Endothelial cell of umbilical vein (primary cell): ENCODE measurements at places on chromosomes 7 and 10. TPM values are rescaled to one million over a fixed set of nuclear protein-coding genes. Genes with fewer than 3 reads are reported as not detected.

The ZYX gene
- total RNA-seq = 533 and 545 TPM in 2 replicates

DNA sequence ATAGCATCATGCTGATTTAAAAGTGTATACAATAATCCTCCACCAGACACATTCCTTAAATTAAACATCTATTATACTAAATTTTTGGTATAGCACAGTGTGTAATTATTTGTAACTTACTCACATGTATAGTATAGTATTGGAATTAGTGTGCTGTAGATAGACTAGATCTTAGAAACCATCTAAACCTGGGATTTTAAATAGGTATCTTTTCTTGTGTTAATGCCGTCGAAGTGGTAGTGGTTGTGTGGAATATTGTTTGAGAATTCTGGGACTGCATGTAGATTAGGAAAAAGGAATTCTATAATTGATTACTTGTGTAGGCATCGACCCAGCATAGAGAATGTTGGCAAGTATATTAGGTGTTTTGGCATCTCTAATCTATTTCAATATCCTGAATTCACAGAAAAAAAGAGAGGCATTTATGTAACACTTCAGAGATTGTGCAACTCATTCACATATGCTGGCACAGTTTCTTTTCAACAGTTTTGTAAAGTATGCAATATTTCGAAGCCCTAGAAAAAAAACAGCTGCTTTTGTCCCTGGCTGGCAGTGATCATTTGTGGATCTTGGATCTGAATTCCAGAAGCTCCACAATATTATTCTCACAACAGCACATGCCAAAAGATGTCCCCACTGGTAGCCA is 145.5 kb upstream of the AGR3 start:
- DNase-seq = no peak

- no peak for DNase-seq
Observed at GRCh38 chr7:136033413-136034031, 56.4 kb upstream of the MTPN start.

The ANKRD61 gene
- 0.35 and 0.53 TPM in 2 replicates for total RNA-seq

GRCh38 chr10:16867556-16867955 is 50.3 kb upstream of the RSU1 start:
- peak; percentile 33 for DNase-seq

GRCh38 chr7:114819616-114820362 is 102.1 kb upstream of the MDFIC start:
- peak; percentile 44 for DNase-seq

DNA sequence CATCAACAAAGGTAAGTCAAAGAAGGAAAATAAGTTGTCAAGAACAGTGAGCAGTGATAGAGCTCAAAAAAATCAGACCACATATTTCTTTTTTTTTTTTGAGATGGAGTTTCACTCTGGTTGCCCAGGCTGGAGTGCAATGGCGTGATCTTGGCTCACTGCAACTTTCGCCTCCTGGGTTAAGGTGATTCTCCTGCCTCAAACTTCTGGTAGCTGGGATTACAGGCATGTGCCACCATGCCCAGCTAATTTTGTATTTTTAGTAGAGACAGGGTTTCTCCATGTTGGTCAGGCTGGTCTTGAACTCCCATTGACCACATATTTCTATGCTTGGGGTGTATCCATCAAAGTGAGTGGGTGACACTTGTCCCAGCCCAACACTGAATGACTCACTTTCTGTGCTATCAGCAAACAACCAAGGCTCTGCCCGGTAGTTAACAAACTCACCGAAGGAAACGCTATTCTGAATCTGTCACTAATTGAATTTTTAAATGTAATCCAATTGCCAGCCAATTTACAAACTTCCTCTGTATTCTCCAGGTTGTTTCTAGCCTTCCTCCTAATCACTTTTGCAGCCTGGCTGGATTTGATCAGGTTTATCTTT is 19.6 kb upstream of the SMNDC1 start:
- no peak for DNase-seq

GRCh38 chr7:79787623-79788022 is 334.2 kb upstream of the MAGI2 start:
- no peak for DNase-seq

DNA sequence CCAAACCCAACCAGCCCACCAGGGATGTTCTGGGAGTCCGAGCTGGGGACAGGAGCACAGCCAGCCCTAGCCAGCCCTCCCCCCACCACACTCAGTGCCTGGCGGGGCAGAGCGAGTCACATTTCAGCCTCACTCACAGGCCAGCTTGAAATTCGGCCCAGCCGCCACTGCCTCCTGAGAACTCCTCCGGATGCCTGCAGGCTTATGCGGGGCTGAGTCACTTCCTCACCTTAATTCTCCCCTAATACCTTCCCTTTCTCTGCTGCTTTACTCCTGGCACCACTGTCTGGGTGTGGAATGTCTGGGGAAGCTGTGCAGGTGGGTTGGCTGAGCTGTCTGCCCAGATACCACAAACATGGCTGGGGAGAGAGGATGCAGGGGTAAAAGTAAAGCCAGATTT is 22.6 kb upstream of the DLG5 start:
- DNase-seq = peak; percentile 18

The ACTL6B gene
- not detected in 2 replicates for total RNA-seq

GRCh38 chr7:131336956-131337355 is 9.3 kb downstream of the MKLN1 start:
- no peak for DNase-seq

GRCh38 chr10:118151461-118151860 is 104.7 kb upstream of the RAB11FIP2 start:
- DNase-seq = no peak

DNA sequence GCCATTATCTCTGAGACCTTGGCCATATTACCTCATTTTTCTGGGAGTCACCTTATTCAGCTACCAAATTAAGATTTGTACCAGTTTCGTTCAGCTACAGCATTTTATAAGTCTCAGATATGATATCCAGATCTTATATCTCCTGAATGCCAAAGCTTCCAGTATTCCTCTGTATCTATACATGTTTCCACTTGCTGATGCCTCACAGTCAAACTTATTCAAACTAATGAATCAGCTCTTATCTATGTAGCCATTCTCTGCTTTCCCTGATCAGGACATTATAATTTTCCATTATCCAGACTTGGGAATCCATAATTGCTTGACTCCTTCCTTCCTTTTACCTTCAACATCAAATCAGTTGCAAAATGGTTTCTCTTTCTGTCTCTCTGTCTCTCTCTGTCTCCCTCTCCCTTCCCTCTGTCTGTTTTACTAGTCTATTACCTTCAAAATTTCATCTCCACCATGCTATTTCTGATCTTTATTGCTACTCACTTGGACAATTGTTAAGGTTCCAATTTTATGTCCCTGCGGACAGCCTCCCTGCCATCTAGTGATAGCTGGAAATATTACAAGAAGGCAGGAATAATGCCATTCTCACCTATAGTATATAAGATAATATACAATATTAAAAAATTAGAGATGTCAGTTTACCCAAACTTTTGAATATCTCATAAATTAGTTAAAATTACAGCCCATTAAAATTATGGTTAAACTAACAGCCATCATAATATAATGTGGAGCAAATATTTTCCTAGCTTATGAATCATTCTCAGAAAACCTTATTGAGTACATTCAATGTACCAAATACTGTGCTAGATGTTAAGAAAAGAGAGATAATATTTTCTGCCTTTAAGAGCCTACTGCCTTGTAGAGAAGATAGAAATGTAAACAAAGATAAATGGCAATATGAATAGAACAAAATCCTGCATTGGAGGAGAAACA is 89.8 kb downstream of the PCLO start:
- DNase-seq = no peak

DNA sequence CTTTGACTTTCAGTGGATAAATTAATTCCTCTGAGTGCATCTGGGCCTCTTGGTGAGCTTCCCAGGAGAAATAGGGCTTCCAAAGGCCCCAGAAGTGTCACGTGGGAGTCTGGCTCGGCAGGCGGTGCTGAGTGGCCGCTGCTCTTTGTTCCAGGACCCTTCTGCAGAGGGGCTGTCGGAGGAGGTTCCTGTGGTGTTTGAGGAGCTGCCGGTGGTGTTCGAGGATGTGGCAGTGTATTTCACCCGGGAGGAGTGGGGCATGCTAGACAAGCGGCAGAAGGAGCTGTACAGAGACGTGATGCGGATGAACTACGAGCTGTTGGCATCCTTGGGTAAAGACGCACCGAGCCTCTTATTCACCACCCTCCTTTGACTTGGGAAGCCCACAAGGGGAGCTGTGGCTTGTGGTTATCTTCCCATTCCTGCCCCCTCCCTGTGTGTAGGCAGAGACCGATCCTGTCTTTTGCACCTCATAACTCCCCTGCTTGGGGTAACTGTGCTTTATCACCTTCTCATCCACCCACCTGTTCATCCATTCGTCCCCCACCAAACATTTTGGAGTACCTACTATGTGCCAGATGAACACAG is 11.9 kb downstream of the ZNF862 start:
- no peak for DNase-seq
